ENCODE measurements at places on chromosomes 1 and 21.

DNA sequence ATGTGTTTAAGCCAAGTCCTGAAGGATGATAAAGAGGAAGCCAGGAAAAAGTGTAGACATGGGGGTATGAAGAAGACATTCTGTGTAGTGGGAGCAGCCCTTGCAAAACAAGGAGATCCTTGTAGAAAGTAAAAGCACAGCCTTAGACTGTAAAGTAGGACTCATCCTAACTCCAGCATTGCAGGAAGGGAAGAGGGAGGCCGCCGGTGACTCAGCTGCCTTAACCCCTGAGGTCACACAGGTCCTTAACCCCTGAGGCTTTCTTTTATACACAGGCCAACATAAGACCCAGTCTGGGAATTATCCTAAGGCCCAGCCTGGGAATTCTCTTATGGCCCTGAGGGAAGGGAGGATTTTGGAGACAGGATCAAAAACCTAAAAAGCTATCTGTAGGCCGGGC is 18.0 kb downstream of the PGM1 start:
- DNase-seq, result no peak

DNA sequence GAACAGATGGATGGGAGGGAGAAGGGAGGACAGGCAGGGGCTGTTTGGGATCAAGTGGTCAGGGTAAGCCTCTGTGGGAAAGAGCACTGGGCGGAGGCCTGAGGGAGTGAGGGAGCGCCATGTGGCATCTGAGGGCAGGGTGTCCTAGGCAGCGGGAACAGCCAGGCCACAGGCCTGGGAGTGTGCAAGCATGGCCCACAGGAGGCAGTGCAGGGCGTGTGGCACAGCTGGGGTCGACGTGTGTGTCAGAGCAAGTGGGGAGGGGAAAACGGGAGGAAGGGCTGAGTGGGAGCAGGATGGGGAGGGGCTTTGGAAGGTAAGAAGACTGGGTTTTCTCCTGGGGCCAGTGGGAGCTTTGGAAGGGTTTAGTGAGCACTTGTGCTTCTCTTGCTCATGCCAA is 143.4 kb downstream of the SYF2 start:
- no peak for DNase-seq

GRCh38 chr21:19031953-19032352 is 628.4 kb upstream of the TMPRSS15 start:
- DNase-seq, result peak; percentile 96

- DNase-seq, result no peak
Measured at GRCh38 chr21:39599191-39599970, 13.4 kb upstream of the B3GALT5 start.

DNA sequence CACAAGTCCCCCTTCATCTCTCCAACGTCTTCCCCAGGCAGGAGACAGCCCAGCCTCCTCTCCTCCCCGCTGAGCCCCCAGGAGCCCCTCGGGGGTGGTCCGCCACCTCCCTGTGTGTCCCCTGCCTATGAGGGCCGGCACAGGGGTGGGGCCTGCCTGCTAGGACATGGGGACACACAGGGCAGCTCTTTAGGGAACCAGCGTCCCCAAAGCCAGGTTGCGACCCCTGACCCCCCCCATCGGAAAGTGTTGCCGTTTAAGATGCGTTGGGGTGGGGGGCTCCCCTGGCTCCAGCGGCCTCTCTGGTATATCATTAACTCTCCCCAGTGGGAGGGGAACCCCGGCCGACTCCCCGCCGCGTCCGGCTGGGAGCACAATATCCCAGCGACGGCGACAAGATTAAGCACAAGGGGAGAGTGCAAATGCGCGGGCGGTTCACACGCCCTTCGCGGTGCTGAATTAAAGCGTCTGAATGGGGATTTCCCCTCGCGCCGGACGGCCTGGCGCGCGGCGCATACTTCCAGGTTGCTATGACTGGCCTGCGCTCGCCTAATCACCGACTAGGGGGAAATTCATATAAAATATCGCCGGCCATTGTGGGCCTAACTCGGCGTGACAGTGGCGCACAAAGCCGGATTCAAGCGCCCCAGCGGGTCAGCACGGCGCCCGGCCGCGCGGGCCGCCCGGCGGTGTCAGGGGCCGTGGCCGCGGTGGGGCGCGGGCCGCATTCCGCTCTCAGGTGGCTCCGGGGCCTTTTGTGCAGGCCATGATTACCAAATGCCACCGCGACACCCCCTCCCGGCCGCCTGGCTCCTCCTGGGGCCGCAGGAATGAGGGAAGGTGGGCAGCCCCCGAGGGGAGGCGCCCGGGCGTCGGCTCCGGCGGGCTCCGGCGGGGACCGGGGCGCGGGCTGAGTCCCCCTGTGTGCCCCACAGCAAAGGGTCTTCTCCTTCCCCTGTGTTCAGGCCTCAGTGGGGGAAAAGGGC is 30.9 kb downstream of the WNT3A start:
- no peak for DNase-seq

DNA sequence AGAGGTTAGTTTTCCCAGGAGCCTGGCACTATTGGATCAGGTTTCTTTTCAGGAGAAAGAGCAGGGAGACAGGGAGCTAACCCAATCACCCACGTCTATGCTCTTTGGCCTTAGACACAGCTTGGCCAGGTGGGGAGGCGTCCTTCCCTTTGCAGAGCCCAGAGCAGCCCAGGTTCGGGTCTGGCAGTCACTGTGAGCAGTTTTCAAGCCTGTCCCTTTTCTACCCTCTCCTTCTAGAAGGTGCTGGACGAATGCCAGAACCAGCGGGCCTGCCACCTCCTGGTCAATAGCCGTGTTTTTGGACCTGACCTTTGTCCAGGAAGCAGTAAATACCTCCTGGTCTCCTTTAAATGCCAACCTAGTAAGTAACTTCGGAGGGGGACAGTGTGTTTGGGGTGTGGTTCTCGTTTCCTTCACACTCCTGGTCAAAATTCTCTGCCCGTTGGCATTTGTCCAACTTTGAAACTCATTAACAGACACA is 44.9 kb downstream of the EVA1C start:
- DNase-seq, result no peak

GRCh38 chr1:201731592-201731991 is 97.4 kb upstream of the IPO9 start:
- no peak for DNase-seq

GRCh38 chr1:212451416-212452322 is 18.9 kb downstream of the NENF start:
- DNase-seq, result no peak

All from NCI-H446 treated with DMSO at 0.1 percent for 48 hours (cell line).